ENCODE measurements at places on chromosomes 11 and 22. TPM values are rescaled to one million over a fixed set of nuclear protein-coding genes. Genes with fewer than 3 reads are reported as not detected.

The CNGA4 gene
- not detected for total RNA-seq

The ANGPTL5 gene
- total RNA-seq: not detected

The PANX3 gene
- total RNA-seq: not detected

The DEFB131B gene
- not detected for total RNA-seq

The TMPRSS5 gene
- total RNA-seq: 0.64 TPM

The UPB1 gene
- total RNA-seq: 0.67 TPM

The CABP2 gene
- not detected for total RNA-seq

The BMAL1 gene
- 32.0 TPM for total RNA-seq

DNA sequence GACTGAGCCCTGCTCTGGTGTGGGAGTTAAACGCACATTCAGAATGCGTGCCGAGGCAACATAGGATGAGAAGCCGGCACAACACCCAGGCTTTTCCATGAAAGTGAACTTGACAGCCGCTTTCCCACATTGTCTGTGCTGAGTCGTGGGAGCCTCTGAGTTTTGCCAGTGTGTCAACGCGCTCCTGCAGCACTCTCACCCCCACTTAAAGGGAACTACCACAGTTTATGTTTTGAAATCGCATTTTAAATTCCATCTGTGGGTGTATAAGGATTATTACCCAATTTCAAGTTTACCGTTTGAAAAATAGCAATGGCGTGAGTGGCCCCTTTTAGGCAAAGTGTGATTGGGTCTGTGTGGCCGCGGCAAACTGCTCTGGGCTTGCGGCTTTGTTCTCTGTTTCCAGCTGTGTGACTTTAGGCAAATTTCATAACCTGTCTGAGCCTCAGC lies 81.5 kb downstream of the FBLN1 start:
- no peak for DNase-seq

DNA sequence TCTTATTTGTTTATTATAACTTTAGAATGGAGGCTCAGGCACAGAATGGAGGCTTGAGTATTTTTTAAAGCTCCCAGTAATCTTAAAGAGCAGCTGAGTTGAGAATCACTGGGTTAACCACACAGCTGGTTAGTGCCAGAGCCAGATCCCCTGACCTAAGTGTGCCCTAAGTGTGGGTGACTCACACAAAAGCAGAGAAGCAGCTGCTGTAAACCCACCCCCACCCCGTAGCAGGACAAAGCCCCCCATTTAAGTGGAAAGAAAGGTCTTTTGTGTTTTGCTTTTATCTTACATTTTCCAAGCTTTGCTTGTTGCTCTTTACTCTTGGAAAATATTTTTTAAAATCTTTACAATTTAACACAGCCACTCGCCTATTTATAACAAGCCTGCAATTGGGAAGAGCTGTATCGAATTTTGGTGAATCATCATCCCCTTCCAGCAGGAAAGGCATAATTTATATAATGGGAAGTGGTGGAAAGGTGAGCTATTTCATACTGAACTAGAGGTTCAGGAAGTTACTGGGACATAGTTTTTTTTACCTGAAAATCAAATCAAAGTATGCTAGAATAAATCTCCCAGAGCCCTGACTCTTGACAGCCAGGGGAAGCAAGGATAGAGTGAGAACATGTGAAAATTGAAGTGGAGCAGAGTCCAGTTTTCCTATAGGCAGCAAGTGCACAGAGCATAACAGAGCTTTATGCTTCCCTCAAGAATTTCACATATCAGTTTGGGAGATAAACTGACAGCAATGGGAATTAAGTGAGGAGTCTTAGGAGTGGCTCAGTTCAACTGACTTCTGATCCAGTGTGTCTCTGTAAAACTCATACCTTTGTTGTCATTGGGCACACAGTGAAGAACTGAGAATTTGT lies 405.7 kb downstream of the AASDHPPT start:
- DNase-seq: no peak

- no peak for DNase-seq
These were observed 35.3 kb downstream of the AMOTL1 start for GRCh38 chr11:94803491-94803890.

DNA sequence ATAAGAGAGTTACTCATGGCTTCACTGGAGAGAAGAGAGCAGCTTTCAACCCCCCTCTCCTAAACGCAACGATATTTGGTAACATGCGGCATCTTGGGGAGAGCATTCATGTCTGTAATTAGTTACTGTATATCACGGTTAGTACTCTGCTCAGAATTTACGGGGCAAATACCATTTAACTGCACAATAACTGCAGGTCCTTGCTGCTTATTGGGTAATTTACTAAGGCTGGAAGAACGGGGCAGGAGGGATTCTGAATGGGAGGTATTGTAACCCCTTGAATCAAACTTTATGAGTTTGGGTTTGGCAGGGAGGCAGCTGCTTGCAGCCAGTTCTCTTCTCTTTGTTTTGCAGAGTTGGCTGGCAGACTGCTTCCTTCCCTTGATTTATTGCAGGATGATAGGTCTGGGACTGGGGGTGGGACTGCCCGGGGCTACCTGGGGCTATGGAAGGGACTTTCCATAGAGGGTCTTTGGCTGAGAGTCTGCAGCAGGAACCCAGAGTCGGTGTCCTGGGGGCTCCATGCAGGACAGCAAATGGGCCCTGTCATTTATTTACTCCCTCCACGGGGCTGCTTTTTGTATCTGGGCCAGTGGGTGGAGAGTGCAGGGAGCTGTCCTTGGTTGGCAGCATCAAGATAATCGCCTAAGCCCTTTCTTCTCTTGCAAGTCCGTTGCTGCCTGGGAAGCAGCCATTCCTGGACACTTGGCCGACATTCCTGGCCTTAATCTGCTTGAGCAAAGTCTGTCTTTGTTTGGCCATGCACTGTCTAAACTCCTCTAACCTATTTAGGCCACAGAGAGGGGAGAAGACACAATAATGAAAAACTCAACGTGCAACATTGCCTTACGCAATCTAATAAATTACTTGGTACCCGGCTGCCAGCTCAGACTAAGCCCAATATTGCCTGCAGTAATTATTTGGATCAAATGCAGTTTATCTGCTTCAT lies 188.9 kb downstream of the ST3GAL4 start:
- DNase-seq: no peak

DNA sequence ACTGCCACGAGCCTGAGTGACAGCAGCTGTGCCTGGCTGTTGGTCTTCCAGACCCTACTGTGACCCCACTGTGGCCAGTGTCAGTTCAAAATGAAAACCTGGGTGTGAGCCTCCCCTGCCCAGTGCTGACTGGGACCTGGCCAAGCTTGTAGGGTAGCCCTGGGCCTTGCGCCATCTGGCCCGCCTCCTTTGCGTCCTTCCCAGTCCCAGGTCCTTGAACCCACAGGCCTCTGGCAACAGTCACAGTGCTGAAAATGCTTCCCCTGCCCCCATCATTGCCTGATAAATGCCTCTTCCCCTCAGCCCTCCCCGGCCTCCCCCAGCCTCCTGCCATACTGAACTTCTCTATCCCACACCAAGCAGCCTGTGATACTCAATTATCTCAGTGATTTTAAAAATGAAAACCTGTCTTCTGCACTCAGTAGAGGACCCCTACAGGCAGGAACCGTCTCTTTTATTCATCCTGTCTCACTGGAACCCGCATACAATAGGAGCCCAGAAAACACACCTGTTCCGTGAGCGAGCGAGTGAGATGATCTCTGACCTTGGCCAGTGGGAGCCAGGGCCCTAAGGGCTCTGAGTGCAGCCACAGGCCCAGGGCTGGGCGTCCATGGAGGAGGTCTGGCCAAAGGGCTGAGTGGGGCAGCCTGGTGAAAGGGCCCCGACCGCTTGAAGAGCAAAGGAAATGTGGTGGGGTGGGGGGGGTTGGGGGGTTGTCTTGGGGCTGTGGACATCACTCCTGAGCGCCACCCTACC lies 49.7 kb upstream of the TTLL12 start:
- DNase-seq: no peak

- no peak for DNase-seq
These were observed 190.3 kb upstream of the ZC3H12C start for GRCh38 chr11:109902764-109903433.

GRCh38 chr11:65779669-65779918 lies 1.2 kb downstream of the AP5B1 start:
- no peak for DNase-seq

DNA sequence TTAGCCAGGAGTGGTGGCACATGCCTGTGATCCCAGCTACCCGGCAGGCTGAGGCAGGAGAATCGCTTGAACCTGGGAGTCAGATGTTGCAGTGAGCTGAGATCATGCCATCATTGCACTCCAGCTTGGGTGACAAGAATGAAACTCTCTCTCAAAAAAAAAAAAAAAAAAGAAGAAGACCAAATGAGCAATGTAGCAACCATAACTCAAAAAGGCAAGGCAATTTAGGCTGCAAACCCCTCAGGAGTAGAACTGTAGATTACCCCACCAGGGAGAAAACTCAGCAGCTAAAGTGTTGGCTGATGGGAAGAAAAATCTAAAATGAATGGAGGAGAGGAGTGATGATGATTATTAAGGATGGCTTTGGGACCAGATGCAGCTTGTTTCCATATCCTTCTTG lies 256.7 kb upstream of the UBASH3B start:
- DNase-seq: no peak

GRCh38 chr11:45092404-45092785 lies 54.0 kb upstream of the PRDM11 start:
- DNase-seq: no peak

- peak; percentile 78 for DNase-seq
These were observed 21.7 kb downstream of the SLC43A1 start for GRCh38 chr11:57493507-57494503.

- peak; percentile 91 for DNase-seq
These were observed at the start of gene LMF2 for GRCh38 chr22:50507421-50507990. Gene LMF2, minus strand, starts transcription at chr22:50507702. Its CDS starts 27 bp downstream, at chr22:50507675.

DNA sequence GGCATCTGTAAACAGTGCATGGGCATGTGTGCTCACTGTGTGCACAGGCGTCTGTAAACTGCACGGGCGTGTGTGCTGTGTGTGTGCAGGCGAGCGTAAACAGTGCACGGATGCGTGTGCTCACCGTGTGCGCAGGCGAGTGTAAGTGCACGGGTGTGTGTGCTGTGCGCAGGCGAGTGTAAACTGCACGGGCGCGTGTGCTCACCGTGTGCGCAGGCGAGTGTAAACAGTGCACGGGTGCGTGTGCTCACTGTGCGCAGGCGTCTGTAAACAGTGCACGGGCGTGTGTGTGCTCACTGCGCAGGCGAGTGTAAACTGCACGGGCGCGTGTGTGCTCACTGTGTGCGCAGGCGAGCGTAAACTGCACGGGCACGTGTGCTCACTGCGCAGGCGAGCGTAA lies 22.4 kb downstream of the RNH1 start:
- DNase-seq: no peak

DNA sequence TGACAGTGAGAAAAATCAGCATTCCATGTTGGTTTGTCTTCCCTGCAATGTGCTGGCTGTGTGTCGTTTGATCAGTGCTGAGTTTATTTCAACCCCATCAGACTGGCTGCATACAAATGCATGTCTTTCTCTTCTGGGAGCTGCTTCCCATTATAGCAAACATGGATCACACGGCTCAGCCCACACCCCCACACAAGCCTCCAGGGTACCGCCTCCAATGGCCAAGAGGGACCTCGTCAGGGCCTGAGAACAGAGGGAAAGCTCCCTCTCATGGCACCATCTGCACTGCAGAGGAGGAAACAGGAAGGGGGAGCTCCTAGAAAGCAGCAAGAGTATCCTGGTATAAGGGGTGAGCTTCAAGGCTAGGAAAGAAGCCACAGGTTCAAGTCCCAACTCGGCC lies 214.2 kb downstream of the LARGE1 start:
- no peak for DNase-seq

DNA sequence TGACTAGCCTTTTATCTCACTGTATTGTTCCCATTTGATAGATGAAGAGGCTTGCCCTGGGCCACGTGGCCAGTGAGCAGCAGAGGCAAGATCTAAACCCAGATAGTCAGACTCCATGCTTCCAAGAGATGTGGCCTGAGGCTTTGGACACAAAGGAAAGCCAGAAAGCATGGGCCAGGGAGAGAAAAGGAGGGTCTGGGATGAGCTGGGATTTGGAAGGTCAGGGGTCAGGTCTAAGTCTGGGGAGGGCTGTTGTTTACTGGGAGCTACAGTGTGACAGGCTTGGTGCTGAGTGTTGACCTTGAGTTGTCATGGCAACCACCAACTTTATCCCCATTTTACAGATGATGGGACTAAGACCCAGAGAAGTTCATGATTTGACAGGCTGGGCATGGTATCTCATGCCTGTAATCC lies 2.1 kb downstream of the SLC35E4 start:
- no peak for DNase-seq

GRCh38 chr11:62433141-62433903 lies 14.5 kb downstream of the SCGB1A1 start:
- DNase-seq: no peak

GRCh38 chr11:2508793-2509192 lies 64.0 kb downstream of the KCNQ1 start:
- no peak for DNase-seq

- no peak for DNase-seq
These were observed 7.8 kb downstream of the MTMR3 start for GRCh38 chr22:29890760-29891159.

- DNase-seq: no peak
These were observed 189.0 kb upstream of the BLID start for GRCh38 chr11:122304973-122305372.

DNA sequence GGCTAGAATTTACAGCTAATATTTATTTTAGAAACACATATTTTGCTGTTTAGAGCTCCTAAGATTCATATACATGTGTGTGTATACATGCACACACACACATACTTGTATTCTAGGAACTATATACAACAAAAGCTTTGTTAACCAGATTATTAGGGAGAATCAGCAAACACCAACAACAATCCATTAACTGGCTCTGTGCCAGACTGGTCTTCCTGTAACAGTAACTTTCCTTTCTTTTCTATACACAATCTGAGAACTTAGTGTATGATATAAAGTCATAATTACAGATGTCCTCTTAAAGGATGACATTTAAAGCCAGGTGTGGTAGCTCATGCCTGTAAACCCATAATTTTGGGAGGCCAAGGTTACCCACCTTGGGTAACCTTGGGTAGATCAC lies 49.5 kb upstream of the CLNS1A start:
- DNase-seq: no peak

DNA sequence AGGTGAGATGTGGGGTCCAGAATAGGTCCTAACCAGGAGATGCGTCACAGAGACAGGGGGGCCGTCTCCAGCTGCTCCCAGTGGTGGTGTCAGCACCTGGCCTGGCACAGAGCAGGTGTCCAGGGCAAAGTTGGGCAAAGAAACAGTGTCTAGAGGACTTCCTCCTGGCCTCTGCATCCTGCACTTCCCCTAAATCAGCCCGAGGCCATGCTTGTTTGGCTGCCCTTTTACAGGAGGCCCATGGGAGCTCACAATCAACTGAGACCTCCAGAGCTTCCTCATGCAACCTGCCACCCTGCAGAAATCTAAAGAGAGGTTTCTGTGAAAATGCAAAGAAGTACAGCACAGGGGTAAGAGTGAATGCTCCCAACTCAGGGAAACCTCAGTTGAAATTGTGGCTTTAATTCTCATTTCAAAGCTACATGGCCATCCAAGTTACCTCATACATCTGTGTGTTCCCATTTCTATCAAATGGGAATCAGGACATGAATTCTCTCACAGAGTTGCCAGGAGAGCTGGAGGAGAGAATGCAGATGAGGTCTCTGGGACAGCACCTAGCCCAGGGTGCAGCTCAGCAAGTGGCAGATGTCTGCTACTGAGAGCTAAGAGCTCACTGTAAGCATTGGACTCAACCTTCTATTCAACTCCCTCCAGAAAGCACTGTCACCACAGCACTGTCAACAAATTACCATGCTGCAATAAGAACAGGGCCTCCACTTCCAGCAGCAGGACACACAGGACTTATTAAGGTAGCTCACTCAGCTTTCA lies 32.6 kb downstream of the TCIRG1 start:
- DNase-seq: no peak

Data from activated CD4-positive, alpha-beta T cell treated with anti-CD3 and anti-CD28 coated beads, Interleukin-2, amount 10 ng/mL, durations not matched to agents 7 days and 5 days (primary cell).